ENCODE measurements at places on chromosomes 5 and 9.

DNA sequence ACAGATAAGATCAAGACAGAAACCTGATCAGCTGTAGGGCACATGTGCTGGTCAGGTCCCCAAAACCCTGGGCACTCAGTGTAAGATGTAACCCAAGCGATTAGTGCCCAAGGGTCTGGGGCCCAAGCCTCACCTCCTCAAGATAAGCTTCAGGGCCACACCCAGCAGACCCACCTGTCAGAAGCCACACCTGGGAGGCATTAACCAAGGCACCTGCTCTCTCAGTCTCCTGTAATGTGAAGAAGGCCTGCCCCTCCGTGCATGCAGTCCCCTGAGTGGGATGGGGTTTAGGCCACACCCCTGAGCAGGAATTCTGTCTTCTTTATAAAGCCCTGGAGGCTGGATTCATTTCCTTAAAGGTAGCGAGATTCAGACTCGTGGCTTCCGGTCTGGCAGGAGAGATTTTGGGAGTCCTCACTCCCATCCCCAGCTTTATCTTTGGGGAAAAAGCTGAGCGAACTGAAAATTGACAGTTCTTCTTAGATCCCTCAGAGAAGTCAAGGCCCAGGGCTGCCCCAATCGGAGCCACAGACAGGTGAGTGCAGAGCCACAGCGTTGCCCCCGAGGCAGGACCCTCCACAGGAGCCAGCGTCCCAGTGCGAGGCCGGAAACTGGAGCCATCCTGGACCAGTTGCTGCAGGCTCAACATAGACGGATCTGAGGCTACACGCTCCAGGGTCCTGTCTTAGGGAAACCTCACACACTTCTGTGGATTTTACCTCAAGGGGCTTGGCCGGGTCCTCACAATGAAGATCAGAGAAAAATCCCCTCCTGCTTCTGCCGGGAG, 357.6 kb upstream of the IRX4 start:
- DNase-seq = no peak

DNA sequence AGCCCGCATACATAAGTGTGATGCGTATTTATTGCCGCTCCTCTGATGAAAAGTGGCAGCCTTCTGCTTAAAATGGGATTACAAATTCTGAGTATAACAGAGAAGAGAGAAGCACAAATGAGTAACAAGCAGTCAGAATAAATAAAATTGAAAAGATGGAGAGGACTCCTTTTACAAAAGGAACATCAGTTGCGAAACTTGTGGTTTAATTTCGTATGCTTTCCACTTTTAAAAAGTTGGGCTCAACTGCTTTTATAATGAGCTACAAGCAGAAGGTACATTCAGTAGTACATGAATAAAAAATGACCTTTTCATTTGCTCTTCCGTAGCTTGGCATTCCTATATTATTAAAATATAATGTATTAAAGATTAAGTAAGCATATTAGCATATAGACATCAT, 320.0 kb downstream of the FBXL17 start:
- DNase-seq = no peak

- DNase-seq = no peak
Measured at GRCh38 chr9:136222166-136222905, 17.4 kb upstream of the LHX3 start.

DNA sequence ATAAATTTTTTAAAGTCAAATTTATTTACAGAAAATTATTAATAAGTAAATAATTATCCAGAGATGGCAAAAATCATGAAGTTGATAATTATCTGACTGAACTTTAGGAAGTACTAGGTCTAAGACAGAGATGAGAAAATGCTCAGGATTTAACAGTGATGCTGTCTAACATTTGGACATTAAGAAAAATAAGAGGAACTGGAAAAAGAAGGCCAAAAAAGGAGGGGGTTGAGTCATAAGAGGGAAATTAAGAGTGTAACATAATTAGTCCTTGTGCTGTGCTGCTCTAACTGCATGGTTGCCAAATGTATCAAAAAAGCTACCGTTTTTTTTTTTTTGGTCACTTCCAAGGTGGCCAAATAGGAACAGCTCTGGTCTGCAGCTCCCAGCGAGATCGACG, 35.4 kb upstream of the TUT7 start:
- no peak for DNase-seq

- peak; percentile 63 for DNase-seq
Measured at GRCh38 chr9:136943291-136944211, 987 bp downstream of the FBXW5 start.

- DNase-seq = no peak
Measured at GRCh38 chr9:71250581-71250980, 129.2 kb upstream of the TRPM3 start.

DNA sequence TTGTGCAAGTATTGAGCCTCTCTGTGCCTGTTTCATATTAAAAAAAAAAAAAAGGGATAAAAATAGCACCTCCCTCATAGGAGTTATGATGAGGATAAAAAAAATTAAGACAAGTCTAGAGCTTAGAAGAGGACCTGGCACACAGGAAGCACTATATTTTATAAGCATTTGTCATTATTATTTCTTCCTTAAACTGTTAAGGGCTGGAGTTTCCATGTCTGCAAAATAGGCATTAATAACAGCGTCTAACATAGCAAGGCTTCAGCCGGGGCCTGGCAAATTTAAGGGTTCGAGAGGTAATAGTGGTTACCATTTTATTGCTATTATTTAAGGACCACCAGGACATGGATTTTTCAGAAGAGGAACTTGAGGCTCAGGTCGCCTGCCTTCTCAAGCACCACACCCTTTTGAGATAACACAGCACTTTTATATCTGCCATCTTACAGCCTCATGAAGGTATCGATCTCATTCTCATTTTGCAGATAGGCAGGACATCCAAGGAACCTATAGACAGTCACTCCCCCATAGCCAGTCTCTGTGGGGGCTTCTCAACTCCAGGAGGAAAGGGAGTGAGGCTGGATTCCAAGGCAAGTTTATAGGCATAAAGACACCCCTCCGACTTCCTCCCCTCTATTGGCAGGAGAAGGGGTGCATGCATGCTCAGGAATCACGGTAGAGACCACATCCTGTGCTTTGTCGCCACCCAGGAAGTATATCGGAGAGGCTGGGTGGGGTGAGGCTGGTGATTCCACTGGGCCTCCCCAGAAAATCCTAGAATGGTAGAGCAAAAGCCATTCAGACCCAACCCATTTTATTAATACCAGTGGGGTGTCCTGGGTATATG, 2.4 kb downstream of the ANXA6 start:
- peak; percentile 77 for DNase-seq

- no peak for DNase-seq
Measured at GRCh38 chr5:61808091-61808490, 476.0 kb downstream of the ZSWIM6 start.

DNA sequence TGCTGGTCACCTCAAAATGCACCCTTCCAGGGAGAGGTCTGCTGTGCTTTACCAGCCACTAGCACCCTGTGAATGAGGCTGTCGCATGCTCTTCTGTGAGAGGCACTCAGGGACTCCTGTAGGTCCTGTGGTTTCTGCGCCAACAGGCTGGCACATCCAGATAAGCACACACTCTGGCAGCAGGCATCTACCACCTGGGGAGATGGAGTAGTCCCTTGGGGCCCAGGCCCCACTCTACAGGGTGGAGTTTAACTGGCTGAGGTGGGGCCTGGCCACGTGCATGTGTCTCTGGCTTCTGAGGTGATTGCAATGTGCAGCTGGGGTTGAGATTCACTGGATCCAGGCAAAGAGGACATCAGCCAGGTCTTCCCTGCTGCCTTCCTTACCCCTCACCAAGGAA, 32.3 kb downstream of the TMEM174 start:
- no peak for DNase-seq

Measured in GM12865 (cell line).